ENCODE measurements at places on chromosomes 16 and 17.

DNA sequence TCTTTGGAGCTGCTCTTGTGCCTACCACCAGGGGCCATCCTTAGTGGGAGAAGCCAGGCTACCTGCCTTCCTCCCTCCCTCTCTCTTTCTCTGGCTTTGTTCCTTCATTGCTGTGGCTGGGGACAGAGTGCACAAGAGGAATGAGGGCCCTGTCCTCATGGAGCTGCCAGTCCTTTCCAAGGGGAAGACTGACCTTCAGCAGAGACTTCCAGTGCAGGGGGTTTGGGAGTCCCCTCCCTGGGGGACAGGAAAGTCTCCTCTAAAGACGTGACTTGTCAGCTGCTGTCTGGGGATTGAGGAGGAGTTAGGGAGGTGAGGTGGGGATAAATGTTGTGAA, 108.1 kb downstream of the CMIP start:
- DNase-seq: no peak

GRCh38 chr16:53507464-53508179, 4.6 kb upstream of the AKTIP start:
- DNase-seq: no peak

- no peak for DNase-seq
Measured at GRCh38 chr17:45342306-45342705, 25.5 kb upstream of the MAP3K14 start.

DNA sequence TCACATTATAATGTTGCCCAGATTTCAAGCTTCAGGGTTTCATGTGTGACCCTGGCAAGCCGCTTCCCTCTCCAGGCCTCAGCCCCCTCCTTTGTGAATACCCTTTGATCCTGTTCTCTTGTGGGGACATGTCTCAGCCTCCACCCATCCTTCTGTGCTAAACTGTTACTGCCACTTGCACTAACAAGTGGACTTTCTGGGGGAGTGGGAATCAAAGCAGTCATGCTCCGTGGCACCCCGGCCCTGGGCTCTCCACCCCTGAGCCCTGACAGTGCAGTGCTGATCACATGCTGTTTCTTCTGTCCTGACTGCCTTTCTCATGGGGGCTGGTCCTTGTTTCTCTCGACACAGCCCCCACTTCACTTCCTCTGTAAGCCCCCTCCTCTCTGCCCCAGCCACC, 9.7 kb upstream of the DCAF7 start:
- DNase-seq: no peak

GRCh38 chr17:31537565-31538011, 146.1 kb downstream of the RAB11FIP4 start:
- no peak for DNase-seq

DNA sequence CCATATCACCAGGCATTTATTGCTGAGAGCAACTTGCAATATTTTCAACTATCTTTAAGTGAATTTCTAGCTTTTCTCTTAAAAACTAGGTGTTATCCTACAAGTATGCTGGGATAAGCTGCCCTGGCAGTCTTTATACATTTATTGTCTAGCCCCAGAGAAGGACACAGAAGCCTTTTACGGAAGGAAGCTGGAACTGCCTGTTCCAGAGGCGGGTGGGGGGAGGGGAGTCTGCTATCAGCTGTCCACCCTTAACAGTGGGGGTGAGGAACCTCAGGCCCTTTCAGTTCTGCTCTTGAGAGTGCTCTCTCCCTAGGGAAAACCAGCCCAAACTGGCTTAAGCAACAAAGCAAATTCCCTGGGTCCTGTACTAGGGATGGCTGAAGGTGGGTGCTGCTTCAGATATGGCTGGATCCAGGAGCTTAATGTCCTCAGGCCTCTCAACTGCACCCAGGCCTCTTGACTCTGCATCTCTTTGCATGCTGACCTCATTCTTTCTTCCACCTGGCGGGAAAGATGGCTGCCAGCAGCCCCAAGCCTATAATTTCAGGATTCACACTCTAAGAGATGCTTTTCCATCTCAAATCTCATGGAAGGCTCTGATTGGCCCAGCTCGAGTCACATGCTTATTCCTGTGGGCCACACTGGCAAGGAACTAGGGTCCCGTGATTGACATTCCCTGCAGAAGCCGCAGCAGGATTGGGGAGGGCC, 16.6 kb downstream of the NAGPA start:
- no peak for DNase-seq

- DNase-seq: no peak
Measured at GRCh38 chr17:8941520-8941919, 24.0 kb downstream of the PIK3R5 start.

GRCh38 chr17:47363171-47363570, 39.4 kb downstream of the EFCAB13 start:
- DNase-seq: no peak

Measured in lung microvascular endothelial cell (primary cell).